B cell (primary cell): ENCODE measurements at places on chromosomes 16 and 17.
A peak's percentile ranks its signal among the peaks of the same experiment; 100 is the strongest.

- DNase-seq = no peak
Measured at GRCh38 chr17:21017256-21017655, 25.6 kb downstream of the USP22 start.

- no peak for DNase-seq
Measured at GRCh38 chr17:28514561-28515002, 8.4 kb downstream of the FOXN1 start.

DNA sequence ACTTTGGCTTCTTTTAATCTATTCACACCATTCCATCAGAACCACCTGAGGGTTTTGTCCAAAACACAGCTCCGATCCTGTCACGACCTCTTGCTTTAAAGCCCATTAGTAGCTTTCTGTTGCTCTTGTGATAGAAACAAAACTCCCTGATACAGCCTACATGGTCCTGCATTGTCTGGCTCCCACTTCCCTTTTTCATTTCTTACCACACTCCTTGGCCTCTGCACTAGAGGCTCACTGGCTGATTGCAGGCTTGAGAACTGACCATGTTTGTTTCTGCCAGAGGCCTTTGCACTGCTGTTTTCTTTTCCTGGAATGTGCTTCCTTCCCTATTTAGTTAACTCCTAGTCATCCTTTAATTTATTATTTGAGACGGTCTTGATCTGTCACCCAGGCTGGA, 23.7 kb downstream of the IST1 start:
- DNase-seq = peak; percentile 34

GRCh38 chr17:76701471-76701967, 9.2 kb downstream of the MXRA7 start:
- no peak for DNase-seq

- peak; percentile 56 for DNase-seq
Measured at GRCh38 chr17:18102640-18103039, 5.9 kb upstream of the MYO15A start.

DNA sequence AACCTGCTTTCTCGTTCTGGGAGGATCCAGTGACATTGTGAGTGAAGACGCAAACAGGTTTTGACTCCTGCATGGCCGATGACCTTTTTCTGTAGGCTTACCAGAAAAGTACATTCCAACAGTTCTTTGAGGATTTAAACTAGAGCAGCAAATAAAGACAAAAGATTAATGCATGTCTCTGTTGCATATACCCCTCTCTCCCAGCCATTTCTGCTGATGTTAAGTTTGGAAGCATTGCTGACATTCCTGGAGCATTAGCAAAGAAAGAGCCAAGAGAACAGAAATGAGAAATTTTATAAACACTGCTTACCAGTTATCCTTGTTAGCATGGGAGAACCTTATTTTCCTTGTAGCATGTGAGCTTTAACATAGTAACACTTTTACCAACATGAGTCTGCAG, 49.3 kb downstream of the SIAH1 start:
- DNase-seq = no peak

DNA sequence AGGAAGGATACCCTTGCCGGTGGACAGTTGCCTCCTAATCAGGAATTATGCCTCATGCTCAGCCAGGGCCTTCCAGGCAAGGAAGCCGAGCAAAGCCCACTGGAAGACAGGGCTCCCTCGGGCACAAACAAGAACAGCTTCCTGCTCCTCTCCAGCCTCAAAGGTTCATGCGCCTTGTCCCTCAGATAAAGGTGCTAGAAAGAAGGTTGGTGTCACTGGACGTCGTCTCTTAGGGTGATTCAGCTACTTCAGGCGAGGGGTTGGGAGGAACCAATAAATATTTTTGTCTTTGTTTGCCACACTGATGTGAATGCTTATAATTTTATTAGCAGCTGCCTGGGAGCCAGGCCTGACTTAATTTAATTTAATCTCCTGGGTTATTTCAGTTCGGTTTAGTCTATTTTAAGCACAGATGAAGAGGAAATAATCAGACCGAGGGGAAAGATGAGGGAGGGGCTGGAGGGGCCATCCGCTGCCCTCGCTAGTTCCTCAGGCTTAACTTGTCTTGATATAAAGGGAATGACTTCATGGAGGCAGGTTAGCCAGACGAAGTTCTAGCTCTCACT, 171.8 kb upstream of the CACNG5 start:
- DNase-seq = no peak

DNA sequence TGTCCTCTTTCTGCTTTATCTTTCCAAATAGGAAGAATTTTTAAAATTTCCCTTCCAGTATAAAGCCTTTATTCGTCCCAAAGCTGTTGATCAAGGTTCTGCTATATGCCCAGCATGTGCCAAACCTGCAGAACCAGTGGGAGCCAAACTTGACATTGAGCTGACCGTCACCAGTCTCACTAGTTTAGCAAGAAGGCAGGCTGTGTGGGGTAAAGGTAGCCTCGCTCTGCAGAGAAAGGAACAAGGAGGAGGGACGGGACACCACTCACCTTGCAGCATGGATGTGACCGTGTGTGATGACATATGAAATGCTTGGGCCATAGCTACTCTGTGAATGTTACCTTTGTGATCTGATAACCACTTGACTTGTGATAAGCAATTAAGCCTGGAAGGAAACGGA, 392.2 kb downstream of the CPPED1 start:
- no peak for DNase-seq

- DNase-seq = no peak
Measured at GRCh38 chr17:39739885-39740356, 2.2 kb downstream of the GRB7 start.

DNA sequence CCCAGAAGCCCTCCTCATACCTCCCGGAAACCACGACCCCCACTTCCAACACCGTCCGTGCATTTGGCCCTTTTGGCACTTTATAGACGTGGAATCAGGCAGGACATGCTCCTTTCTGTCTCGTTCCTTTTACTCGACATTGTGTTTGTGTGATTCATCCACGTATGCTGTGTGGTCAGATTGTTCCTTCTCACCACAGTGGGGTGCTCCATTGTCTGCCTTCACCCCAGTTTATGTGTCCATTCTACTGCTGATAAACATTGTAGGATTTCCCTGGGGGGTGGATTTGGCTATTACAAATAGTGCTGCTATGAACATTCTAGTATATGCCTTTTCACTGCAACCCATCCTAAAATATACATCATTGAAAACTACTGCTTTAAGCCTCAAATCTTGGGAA, 28.9 kb upstream of the RPH3AL start:
- no peak for DNase-seq

- DNase-seq = no peak
Measured at GRCh38 chr17:59149051-59149450, 5.9 kb downstream of the SKA2 start.

DNA sequence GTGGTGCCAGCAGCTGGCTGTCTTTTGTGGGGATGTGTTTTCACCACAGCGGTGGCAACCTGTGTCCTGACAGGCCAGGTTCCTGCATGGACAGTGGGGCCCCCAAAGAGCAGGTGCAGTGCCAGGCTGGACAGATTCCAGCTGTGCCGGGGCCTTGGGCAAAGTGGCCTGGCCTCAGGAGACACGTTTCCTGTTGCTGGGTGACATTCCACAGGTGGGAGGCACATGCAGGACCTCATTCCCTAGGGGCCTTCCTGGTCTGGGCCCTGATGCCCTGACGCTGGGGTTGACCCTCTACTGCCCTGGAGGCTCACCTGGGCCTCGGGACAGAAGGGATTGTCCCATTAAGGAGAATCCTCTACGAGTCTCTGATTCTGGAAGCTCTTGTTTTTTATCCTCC, 182.4 kb downstream of the RAB11FIP4 start:
- DNase-seq = no peak

DNA sequence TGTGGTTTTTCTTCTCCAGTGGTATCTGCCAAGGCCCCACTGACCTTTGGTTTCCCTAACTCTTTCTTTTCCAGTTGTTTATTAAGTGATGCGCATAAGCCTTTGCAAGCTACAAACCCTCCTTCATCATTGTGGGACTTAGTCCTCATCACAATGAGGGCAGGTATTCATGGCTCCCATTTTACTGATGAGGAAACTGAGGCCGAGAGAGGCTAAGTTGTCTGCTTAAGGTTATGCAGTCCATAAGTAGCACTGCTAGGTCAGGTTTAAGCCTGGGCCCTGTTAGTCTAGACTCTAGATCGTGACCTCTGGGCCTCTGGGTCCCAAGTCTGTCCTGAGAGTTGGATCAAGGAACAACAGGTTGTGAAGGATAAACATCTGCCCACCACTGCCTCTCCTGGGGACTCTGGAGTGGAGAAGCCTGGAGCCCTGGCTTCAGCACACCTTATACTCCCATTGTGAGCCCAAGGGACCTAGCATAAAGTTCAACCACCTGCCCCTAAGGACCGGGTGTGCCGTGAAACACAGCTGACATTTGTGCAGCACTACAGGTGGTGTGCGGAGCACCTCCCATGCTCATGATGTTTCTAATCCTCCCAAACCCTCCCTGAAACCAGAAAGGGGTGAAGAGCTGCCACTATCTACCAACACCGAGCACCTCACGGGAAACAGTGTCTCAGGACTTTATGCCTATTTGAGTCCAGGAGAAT, 5.2 kb upstream of the KCNH6 start:
- DNase-seq = no peak

- DNase-seq = no peak
Measured at GRCh38 chr16:12519986-12520385, 283.7 kb downstream of the CPPED1 start.

- no peak for DNase-seq
Measured at GRCh38 chr16:88963583-88963982, 13.4 kb downstream of the CBFA2T3 start.

- no peak for DNase-seq
Measured at GRCh38 chr16:87939562-87940423, 3.5 kb upstream of the CA5A start.

DNA sequence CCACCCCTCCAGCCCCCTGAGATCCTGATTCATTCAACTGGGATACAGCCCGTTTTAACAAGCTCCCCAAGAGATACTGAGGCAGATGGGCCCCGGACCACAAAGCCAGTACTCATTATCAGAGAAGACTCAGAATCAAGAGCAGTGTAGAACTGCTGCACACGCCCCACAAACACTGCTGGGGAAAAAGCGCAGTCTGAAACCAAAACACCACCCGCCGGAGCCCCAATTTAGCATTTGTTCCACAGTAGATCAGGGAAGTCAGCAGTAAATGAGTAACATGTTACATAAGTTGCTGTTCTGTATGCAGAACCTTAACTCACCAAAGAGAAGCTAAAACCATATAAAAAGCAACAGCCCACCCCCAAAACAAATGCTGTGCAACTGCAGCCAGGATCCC, 123.6 kb downstream of the CDYL2 start:
- no peak for DNase-seq

GRCh38 chr16:57892041-57892440, 78.9 kb downstream of the CNGB1 start:
- no peak for DNase-seq

GRCh38 chr16:62965831-62966230, 929.6 kb upstream of the CDH8 start:
- no peak for DNase-seq
